ENCODE measurements at places on chromosomes 1 and 21.
A peak's percentile ranks its signal among the peaks of the same experiment; 100 is the strongest.

DNA sequence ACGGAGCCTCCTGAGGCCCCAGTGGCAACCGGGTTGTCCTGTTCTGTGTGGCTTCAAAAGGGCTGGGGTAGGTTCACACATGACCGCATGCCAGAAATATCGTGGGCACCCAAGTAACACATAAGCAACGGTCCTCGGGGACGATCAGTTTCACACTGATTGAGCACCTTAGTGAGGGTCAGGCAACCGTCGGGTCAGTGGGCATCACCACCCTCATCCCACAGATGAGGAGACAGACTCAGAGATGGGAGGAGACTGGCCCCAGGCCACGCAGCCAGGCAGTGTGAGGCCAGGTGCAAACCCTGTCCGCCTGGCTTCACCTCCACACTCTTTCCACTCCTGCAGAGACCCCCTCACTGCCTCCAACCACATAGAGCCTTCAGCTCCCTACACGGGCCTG is 309.8 kb downstream of the MATN1 start:
- peak; percentile 84 for DNase-seq

DNA sequence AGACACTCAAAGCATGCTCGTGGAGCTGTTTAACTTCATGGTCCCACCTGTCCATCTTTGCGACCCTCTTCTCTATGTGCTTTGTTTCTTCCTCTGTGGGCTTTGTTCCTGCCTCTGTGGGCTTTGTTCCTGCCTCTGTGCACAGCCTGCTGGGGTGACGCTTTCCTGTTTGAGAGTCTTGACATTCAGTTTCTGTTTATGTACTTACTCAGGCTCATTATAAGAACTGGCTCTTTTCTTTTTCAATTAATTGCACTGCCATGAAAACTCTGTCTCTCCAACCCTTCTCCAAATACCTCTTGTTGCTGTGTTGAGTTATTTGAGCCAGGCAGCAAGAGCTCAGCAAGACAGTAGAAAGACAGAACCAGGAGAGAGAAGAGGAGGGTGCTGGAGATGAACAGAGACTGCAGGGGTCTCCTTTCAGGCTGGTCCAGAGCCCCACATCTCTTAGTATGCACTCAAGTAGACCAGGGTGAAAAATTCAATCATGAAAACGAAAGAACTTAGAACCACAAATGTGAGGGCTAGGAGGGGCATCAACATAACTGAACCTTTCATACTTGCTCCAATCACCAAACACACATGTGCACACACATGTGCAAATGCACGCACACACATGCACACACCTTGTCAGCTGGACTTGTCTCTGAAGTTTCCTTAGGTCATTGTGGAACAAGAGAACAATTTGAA is 88.3 kb upstream of the SGIP1 start:
- no peak for DNase-seq

DNA sequence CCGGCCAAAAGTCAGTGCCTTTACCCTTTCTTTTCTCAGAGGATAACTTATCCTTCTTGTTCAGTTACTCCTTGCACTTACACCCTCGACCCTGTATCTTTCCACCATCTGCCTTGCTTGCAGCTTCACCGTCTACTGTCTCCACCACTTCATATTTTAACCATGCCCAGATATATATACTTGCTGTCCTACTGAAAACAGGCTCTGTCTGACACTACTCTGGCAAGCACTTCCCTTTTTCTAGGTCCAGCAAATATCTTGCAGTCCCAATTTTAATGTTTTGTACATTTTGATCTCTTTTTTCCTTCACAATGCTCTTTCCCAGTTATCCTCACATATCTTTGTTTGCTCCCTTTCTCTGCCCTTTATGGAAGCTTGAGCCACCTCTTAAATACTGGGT is 308.6 kb downstream of the TPR start:
- DNase-seq = no peak

GRCh38 chr1:237111807-237112206 is 69.8 kb downstream of the RYR2 start:
- DNase-seq = no peak

DNA sequence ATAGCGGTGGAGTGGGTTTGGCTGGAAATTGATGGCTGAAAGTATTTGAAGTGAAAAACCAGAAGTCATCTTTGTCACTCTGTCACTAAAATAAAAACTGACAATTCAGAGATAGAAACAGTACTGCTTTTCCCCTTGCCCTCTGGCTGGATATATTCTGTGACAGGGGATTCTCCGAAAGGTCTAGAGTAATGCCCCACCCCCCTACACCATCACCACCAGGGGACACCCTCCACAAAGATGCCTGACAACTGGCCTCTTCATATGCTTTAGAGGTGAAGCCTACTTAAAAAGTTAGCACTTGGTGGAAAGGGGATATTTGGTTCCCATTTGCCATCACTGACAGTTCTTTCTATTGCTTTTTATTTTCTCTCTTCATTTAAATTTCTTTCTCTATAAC is 73.5 kb downstream of the SGIP1 start:
- no peak for DNase-seq

DNA sequence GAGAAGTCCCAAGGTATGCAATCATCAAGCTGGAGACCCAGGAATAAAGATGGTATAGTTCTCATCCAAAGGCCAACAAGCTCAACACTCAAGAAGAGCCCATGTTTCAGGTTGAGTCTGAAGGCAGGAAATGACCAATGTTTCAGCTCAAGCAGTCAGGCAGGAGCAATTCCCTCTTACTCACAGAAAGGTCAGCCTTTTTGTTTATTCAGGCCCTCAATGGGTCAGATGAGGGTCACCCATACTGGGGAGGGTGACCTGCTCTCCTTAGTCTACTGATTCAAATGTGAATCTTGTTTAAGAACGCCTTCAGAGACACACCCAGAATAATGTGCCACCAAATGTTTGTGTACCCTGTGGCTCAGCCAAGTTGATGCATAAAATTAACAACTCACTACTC is 262.4 kb downstream of the USP25 start:
- no peak for DNase-seq

DNA sequence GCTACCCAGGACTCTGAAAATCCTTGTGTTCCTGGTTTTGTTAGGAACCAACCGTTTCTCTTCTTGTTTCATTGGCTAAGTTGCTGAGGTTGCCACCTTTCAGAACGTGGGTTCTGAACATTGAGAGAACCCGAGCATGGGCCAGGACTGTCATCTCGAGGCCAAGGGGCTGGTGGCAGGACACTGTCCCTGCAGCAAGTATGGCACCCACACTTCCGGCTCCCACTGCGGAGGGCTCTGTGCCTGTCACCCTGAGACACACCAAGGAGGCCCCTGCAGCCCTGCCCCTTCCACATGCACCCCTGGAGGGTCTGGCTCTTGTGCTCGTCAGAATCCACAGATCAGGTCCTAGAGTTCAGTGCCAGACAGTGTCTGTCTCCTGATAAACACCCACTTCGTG is 39.1 kb upstream of the LRRC3 start:
- DNase-seq = no peak

DNA sequence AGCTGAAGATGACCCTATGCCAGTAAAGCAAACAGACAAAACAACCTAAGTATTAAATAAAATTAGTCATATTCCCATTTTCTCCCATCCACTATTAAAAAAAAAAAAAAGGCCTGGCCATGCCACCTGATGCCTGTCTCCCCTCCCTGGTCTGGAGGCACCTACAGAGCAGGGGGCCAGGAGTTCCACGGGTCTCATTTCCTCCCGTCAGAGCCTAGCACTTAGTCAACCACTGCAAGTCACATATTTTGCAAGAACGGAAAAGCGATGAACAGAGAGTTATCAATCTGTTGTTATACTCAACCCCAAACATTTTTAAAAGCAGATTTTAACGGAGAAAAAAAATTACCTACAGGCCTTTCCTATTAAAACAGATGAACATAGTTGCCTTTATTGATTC is 59.3 kb downstream of the TGFBR3 start:
- DNase-seq = no peak

- no peak for DNase-seq
These were observed 6.4 kb downstream of the LAMC1 start for GRCh38 chr1:183029591-183030000.

DNA sequence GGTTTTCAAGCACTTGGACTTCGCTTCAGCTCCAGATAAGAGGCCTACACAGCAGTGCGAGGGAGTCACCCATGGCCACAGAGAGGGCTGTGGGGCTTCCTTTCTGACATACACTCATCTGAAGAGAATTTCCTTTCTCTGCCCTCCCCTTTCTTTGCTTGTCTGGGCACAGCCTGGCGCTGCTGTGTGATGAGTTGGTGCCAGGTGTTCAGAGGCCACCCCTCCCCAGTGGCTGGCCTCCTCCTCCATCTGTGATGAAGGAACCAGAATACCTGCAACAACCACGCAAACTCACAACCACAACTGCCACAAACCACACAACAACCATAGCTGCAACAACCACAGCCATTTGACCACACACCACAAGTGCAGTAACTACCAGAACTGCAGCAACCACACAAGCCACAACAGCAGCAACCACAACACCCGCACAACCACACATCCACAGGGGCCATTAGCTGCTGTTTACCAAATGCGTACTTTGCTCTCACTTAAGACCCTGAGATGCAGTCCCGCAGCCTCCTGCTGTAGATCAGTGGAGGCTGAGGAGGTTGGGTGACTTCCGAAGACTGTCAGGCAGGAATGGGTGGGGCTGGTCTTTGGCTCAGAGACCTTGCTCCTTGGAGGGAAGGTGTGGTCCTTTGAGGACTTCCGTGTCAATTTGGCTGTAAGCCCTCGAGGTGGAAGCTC is 71.1 kb downstream of the IER5 start:
- no peak for DNase-seq

DNA sequence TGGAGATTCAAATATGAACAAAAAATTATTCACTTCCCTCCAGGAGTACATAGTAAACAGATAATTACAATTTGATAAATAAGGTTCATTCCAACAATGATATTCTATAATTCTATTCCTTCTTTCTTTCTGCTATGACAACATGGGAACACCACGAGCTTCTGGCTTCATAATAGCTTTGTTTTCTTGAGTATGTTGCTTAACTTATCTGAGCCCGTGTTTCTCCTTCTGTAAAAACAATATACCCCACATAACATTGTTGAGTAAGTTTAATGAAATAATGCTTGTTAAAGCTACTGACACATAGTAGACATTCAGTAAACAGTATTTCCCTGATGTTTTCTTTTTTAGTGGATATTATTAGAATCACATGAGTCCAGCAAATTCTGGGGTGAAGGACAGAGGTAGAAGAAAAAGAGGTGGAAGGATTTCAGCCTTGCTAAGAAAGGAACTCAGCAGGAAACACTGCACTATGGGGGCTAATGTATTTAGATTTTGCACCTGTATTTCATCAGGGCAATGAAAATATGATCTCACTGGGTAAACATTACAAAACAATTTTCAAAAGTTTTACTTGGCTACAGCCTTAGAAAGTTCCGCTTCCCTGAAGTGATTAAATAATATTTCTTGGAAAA is 430.8 kb upstream of the C1orf87 start:
- no peak for DNase-seq

GRCh38 chr1:236281198-236281653 is 532 bp downstream of the ERO1B start:
- no peak for DNase-seq

DNA sequence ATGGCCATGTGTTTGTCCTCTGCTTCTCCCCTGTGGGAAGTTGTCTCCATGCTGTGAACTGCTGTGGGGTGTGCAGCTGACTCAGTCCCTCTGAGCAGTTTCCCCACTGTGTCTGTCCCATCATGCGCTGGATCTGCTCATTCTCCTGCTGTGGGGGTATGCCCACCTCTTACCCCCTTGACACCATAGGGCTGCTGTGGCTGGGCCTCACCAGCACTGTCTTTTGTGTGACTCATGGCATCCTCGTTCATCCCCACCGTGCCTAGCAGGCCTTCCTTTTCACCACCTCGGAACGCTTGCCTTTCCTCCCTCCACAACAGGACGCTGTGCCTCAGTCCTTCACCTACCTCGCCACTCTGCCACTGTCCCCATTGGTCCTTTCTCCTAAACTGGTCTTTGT is 27.3 kb downstream of the VANGL2 start:
- DNase-seq = no peak

DNA sequence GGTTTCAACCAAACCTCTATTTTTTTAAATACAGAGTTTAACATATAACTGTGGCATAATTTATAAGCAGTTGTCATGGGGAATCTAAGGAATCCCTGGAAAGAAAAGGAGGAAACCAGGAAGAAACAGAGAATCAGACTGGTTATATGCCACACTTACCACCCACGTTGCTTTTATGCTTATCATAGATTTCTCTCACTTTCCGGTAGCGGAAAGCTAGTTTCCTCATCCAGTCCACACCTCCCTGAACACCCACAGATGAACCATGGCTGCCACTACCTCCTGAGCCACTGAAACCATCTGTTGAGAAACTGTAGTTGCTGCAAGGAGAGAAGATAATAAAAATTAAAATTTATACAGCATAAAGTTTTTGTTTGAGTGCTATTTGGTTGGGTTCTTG is 33.5 kb downstream of the XKR8 start:
- no peak for DNase-seq

GRCh38 chr1:190975827-190976226 is 498.2 kb upstream of the BRINP3 start:
- DNase-seq = no peak

DNA sequence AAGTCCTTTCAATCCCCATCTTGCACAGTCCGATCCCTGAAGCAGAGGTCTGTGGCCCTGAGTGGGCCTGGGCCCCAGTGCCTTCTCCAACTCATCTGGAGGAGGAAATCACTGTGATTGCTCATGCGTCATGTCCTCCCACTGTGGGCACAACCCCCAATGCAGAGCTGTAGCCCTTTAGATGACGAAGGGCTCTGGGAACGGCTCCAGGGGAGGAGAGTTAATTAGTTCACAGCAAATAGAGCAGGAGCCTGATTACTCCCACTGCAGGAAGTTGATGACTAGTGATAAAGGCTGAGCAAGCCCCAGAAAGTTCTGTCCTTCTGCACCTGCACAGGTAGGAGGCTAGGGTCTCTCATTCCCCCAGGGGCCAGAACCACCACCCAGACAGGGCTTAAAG is 111.5 kb downstream of the CCDC185 start:
- no peak for DNase-seq

DNA sequence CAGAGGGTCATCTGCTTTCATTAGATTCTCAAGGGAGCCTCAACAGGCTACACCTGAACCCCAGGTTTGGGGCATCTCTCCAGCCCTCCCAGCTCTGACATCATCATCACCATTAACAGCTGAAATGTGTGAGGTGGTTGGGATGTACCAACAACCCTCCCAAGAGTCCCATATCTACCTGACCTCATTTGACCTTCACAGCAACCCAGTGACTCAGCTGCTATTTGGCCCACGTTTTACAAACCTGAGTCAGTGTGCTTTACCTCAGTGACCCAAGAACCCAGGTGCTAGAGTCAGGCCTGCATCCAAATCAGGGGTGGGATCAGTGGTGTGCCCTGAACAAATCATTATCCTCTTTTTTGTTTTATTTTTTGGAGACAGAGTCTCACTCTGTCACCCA is 53.3 kb upstream of the TINAGL1 start:
- no peak for DNase-seq

DNA sequence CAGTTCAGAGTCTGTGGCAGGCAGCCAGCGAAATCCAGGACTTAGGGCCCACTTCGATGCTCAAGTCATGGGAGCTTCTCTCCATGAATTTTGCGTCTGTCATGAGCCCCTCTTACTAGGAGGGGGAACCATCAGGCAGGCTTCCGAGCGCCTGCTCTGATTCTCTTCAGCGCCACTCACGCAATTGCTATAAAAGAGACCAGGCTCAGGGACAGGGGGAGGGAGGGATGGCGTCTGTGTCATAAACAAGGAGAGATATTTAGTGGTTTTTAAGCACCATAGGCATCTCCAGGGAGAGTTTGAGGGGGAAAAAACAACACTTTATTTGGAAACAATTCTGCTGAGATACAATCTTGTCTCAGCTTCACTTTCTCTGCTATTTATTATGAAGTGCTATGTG is 60.6 kb downstream of the NAV1 start:
- no peak for DNase-seq

Measured in vagina (tissue), 2 donors.